CD4-positive, CD25-positive, alpha-beta regulatory T cell (primary cell): ENCODE measurements at places on chromosomes 2 and 18. TPM values are rescaled to one million over a fixed set of nuclear protein-coding genes. Genes with fewer than 3 reads are reported as not detected.

GRCh38 chr2:179335732-179336131, 71.1 kb upstream of the SESTD1 start:
- H3K4me3 ChIP-seq = no peak overlapping the region
- no peaks in the 10 kb centered on the region for H3K36me3 ChIP-seq
- DNase-seq = no peak
- no peak overlapping the region for H3K27ac ChIP-seq
- H3K4me1 ChIP-seq = no peaks in the 10 kb centered on the region

GRCh38 chr18:28267276-28267675, 90.3 kb upstream of the CDH2 start:
- no peaks in the 10 kb centered on the region for H3K4me1 ChIP-seq
- H3K36me3 ChIP-seq = no peaks in the 10 kb centered on the region
- DNase-seq = no peak
- H3K27me3 ChIP-seq = no peaks in the 10 kb centered on the region

DNA sequence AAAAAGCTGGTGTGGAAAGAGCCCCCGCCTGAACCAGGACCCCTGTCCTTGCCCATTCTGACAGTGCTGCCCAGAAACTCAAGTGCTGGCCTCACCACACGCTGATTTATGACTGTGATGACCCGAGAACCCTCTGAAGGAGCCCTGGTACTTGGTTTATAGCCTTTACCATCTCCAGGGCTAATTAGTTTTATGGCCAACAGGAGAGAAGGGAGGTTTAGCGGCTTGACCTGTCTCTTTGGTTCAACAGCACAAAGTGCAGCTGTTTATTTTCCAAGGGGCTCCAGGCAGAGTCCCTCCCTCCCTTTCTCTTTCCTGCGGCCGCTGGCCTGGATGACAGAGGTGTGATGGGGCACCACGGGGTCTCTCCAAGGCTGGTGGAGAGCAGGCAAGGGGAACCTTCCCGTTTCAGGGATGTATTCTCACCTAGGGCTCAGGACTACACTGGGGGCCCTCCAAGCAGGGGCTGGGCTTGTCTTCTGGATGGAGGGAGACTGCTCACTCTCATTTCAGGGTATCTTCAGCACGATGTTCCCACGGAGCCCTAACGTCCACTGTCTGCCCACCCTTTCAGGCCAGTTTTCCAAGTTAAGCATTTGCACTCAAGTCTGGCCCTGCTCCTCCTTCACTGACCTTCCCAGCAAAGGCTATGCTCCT, 174.2 kb upstream of the GLI2 start:
- no peaks in the 10 kb centered on the region for H3K4me1 ChIP-seq
- no peaks in the 10 kb centered on the region for H3K27me3 ChIP-seq
- DNase-seq = no peak
- H3K27ac ChIP-seq = no peak overlapping the region
- H3K4me3 ChIP-seq = no peak overlapping the region
- H3K36me3 ChIP-seq = no peaks in the 10 kb centered on the region

DNA sequence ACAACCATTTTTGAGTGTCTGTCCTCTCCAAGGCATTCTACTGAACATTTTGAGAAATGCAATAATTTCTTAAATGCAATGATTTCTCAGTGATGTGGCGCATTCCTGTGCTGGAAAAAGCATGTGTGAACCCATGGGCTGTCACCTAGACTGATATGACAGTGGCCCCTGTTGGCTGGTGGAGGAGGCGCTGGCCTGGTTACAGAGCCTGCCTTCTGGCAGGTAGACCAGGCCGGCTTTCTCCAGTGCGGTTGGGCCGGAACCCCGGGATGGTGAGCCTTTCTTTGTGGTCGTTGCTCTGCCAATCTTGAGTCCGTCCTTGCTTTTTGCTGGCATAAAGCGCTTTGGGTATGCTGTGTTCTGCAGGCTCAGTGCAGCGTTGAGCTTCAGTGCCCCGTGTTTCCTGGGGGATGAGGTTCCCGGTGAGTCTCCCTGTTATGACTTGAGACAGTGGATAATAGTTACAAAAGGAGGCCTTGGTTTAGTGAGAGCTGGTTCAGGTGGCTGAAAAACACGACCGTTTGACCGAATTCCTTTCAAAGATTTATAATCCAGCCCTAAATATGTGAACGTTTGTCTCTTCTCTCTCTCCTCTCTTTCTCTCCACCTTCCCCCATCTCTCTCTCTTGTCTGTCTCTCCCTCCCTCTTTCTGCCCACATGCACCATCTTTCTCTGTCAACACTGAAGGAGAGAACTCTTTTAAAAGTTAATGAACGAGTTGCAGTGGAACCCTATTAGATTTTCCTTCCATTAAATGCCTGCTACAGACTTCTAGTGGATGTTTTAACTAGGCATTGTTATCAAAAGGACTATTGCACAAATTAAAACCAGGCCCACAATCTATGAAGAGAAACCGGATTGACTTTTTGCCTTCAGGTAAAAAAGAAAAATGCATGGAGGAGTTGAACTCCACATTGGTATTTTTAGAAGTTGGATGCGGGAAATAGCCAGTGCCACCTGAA, 34.0 kb downstream of the TSHZ1 start:
- H3K27me3 ChIP-seq = no peaks in the 10 kb centered on the region
- H3K27ac ChIP-seq = no peak overlapping the region
- H3K36me3 ChIP-seq = no peaks in the 10 kb centered on the region
- H3K4me3 ChIP-seq = no peak overlapping the region

Gene MATN3
- total RNA-seq = not detected

GRCh38 chr2:168993538-168993937, 37.6 kb downstream of the ABCB11 start:
- no peak for DNase-seq
- no peaks in the 10 kb centered on the region for H3K36me3 ChIP-seq
- H3K27me3 ChIP-seq = no peaks in the 10 kb centered on the region
- no peak overlapping the region for H3K4me3 ChIP-seq

Gene MRPL44
- 27.4 TPM for total RNA-seq

Gene PTPRN
- not detected for total RNA-seq

DNA sequence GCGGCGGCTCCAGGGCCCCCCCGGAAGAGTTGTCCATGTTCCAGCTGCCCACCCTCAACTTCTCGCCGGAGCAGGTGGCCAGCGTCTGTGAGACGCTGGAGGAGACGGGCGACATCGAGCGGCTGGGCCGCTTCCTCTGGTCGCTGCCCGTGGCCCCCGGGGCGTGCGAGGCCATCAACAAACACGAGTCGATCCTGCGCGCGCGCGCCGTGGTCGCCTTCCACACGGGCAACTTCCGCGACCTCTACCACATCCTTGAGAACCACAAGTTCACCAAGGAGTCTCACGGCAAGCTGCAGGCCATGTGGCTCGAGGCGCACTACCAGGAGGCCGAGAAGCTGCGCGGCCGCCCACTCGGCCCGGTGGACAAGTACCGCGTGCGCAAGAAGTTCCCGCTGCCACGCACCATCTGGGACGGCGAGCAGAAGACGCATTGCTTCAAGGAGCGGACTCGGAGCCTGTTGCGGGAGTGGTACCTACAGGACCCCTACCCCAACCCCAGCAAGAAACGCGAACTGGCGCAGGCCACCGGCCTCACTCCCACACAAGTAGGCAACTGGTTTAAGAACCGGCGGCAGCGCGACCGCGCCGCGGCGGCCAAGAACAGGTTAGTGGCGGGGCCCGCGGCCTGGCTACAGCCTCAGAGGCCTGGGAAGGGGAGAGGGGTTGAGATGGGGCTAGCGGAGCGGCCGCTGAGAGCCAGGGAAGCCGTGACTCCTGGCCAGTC, 965 bp downstream of the SIX3 start:
- H3K27ac ChIP-seq = no peak overlapping the region
- H3K4me1 ChIP-seq = peaks cover 47% of the 10 kb centered on the region
- H3K36me3 ChIP-seq = no peaks in the 10 kb centered on the region
- H3K27me3 ChIP-seq = peaks cover 23% of the 10 kb centered on the region
- H3K4me3 ChIP-seq = no peak overlapping the region

DNA sequence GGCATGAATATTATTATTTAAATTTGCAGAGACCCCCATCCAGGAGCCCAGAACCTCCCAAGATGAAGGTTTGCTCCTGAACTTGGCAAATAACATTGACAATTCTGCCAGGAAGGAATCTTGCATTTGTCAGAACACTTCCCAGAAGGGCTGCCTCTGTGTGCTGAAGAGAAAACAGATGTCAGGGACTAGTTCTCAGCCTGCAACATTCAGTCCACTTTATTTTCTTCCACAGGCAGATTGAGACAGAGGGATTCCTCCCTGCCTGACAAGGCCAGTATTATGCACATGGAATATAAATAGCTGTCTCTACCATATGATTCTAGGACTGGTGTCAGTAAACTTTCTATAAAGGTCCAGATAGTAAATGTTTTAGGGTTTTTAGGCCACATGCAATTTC, 171.5 kb upstream of the SIX2 start:
- no peaks in the 10 kb centered on the region for H3K36me3 ChIP-seq
- H3K27me3 ChIP-seq = no peaks in the 10 kb centered on the region
- H3K27ac ChIP-seq = no peak overlapping the region
- no peak for DNase-seq
- no peaks in the 10 kb centered on the region for H3K4me1 ChIP-seq

GRCh38 chr18:46719388-46719787, 37.5 kb downstream of the ST8SIA5 start:
- DNase-seq = no peak
- no peaks in the 10 kb centered on the region for H3K36me3 ChIP-seq
- no peaks in the 10 kb centered on the region for H3K4me1 ChIP-seq
- H3K27me3 ChIP-seq = no peaks in the 10 kb centered on the region
- no peak overlapping the region for H3K27ac ChIP-seq

DNA sequence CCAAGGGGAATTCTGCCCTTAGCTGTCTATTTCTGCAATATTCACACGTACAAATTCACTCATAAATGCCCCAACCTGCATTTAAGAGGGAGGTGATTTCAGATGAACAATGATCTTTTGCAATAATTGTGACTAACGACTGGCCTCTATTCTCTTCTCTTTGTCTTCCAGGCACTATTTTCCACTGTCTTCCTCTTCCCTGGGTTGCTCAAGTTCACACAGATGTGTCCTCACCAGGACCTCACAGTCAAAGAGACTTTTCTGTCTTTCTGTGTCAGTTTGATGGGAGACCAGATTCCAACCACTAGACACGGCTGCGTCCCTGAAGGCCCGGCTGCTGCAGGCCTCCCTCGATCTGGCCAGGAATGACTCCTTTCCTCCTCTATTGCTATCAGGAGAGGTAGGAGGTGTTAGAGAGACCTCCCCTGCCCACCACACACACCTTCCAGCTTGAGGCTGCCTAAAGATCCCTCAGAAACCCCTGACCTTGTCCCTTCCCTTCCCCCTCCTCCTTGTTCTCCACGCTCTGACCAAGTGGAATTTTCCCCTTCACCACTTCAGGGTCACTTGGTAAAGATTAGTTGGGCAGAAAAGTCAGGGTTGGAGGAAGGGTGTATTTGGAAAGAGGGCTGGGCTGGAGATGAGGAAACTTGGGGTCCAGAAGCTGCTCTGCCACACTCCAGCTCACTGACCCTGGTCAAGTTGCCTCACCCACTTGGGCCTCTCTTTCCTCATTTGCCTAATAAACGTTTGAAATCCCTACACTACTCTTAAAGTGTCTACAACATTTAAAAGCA, 109.2 kb upstream of the COPS8 start:
- H3K36me3 ChIP-seq = no peaks in the 10 kb centered on the region
- H3K27ac ChIP-seq = no peak overlapping the region
- DNase-seq = no peak
- H3K4me1 ChIP-seq = no peaks in the 10 kb centered on the region
- no peaks in the 10 kb centered on the region for H3K27me3 ChIP-seq

GRCh38 chr2:98463551-98463971, 18.9 kb downstream of the INPP4A start:
- no peaks in the 10 kb centered on the region for H3K27me3 ChIP-seq
- H3K36me3 ChIP-seq = no peaks in the 10 kb centered on the region
- H3K4me1 ChIP-seq = peaks cover 100% of the 10 kb centered on the region

DNA sequence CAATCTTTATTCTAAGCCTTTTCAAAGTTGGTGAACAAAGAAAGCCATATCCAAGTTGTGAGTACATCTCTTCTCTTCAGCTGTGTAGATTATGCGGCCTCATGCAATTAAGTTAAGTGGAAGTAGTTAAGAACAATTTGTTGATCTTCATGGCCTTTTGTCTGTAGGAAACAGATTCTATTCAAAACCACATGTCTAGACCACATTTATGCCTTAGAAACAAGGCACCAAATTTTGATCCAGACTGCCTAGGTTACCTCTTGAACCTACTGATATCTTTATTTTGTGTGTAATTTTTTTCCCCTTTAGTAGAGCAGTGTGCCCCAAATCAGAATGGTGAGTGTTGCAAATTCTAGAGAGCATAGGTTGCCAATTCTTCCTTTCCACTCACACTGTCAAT, 101.6 kb upstream of the CERS6 start:
- H3K4me3 ChIP-seq = no peak overlapping the region
- no peaks in the 10 kb centered on the region for H3K36me3 ChIP-seq
- H3K4me1 ChIP-seq = no peaks in the 10 kb centered on the region
- no peak overlapping the region for H3K27ac ChIP-seq
